ENCODE measurements at places on chromosomes 2 and 18.

GRCh38 chr2:74576211-74576862, 21.8 kb downstream of the DOK1 start:
- DNase-seq, result no peak

- no peak for DNase-seq
Measured at GRCh38 chr2:234812851-234813250, 139.0 kb upstream of the SH3BP4 start.

GRCh38 chr2:174615871-174616436, 18.4 kb upstream of the WIPF1 start:
- no peak for DNase-seq

DNA sequence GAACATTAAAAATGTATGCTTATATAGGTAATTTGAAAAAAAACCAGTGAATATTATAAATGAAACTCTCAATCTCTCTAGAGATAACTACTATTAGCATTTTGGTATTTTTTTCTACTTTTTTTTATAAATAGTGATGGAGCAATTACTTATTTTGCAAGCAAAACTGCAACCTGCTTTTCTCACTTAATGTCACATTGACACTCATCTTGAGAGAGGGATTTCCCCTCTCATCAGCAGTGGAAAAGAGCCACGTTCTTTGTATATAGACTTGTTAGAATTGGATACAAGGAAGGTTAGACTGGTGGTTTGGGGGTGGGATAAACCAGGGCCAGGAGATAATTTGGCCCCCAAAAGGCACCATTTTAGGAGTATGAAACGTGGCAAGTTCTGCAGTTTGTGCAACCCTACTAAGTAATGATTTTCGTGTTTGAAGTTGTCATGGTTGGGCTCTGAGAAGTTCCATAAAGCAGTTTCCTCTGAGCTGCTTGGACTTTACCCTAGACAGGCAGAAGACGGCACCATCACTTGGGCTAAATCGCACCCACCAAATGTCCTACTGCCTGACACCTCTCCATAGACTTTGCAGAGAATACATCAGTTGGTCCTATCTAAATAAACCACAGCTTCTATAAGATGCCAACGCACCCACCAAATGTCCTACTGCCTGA, 194.0 kb downstream of the ACTR3 start:
- DNase-seq, result no peak

DNA sequence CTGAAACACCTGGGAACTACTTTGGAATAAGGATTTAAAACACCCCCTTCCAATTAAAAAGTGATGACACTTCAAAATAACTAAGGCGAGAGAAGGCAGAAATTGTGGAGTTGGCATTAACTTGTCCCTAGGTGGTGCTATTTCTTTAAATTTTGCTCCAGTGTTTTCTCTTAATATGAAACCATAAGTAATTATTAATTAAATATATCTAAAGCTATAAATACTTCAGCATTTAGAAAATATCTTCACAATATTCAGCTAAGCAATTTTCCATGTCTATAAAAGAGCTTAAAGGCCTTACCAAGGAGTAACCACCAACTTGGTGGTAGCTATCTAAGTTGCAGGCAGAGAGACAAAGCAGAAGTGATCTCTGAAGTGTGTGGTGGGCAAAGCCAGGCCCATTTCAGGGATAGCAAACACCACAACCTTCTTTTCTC, 186.8 kb upstream of the PGAP1 start:
- DNase-seq, result no peak

DNA sequence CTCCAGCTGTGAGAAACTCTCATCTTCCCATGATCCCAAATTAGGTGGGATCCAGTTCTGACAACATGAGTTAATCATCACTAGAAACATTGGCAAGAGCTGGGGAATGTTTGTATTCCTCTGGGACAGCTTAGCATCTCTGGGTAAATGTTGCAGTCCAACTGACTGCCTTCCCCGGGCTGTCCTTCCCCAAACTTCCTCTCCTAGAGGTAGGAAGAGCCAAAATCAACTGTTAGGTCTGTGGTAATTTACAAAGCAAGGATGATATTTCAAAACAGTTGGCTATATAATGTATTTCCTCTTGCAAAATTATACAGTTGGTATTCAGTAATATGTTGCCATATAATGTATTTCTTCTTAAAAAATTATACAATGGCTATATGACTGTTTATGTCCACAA, 148.5 kb downstream of the MGAT5 start:
- DNase-seq, result no peak

DNA sequence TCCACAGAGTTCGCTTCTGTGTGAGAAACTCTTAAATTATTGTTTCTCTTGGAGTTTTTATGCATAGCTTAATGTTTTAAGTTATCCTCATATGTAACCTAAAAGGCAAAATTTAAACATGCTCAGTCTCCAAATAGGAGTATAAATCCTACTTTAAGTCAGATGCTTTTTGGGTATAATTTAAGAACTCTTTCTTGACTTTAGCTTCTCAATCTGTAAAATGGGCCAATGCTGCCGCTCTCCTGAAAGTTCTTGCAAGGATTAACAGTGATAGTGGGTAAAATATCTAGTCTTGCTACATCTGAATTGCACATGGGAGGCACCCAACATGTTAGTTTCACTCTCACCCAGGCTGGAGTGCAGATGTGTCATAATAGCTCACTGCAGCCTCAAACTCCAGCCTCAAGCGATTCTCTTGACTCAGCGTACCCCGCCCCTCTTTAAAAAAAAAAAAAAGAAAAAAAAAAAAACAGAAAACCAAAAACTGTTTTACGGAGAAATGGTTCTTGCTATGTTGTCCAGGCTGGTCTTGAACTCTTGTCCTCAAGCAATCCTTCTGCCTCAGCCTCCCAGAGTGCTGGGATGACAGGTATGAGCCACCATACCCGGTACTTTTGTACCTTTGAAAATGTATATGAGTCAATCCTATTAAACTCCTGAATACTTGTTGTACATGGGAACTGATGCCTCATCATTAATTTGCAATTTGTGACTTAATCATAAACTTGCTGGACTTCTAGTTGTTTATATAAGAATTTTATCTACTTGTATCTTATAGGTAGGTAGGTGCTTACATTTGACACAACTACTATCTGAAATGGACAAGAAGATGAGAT, 1.8 kb downstream of the FBXO48 start:
- DNase-seq, result no peak

GRCh38 chr2:75563591-75563990, 2.9 kb upstream of the EVA1A start:
- no peak for DNase-seq

DNA sequence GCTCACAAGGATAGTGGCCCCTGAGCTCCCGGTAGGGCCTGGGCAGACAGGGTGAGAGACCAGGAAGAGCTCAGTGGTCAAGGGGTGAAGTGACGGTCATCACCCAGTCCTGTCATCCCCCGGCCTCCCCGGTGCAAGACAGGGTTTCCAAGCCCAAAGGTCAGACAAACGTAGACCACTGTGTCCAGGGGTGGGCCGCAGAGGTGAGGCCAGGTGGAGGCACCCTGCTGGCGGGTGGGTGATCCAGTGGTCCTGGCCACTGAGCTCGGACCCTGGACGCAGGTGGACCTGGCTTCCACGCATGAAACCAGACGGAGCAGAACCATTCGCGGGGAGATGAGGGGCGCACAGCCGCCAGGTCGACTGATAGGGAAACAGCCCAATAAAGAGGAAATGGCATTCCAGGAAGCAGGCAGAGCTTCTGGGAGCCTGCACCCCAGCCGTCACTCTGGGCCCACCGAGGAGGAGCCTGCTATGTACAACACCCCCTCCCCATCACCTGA, 14.4 kb upstream of the SNED1 start:
- DNase-seq, result no peak

GRCh38 chr18:57925706-57926105, 118.3 kb upstream of the NEDD4L start:
- no peak for DNase-seq

- no peak for DNase-seq
Measured at GRCh38 chr18:56678836-56679565, 27.8 kb downstream of the WDR7 start.

- DNase-seq, result no peak
Measured at GRCh38 chr2:20577495-20578235, 73.2 kb downstream of the HS1BP3 start.

DNA sequence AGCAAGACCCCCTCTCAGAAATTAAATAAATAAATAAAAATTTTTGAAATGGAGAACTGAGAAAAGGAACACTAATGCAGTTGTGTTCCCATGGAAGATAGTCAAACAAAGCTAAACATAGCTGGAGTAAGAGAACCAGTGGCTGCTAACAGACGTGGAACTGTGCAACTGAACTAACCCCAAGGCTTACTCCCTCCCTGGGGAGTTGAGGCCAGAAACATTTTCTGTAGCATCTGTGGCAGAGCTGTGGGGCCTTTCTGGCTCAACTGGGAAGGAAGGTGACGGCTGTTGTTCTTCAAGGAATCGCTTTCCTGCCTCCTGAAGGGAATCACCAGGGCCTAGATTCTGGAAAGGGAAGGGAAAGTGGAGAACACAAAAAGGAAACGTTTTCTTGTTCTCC, 53.9 kb upstream of the B3GNT2 start:
- DNase-seq, result no peak

GRCh38 chr18:80022613-80023012, 11.6 kb upstream of the RBFA start:
- DNase-seq, result no peak
